ENCODE measurements at places on chromosomes 4 and X.

DNA sequence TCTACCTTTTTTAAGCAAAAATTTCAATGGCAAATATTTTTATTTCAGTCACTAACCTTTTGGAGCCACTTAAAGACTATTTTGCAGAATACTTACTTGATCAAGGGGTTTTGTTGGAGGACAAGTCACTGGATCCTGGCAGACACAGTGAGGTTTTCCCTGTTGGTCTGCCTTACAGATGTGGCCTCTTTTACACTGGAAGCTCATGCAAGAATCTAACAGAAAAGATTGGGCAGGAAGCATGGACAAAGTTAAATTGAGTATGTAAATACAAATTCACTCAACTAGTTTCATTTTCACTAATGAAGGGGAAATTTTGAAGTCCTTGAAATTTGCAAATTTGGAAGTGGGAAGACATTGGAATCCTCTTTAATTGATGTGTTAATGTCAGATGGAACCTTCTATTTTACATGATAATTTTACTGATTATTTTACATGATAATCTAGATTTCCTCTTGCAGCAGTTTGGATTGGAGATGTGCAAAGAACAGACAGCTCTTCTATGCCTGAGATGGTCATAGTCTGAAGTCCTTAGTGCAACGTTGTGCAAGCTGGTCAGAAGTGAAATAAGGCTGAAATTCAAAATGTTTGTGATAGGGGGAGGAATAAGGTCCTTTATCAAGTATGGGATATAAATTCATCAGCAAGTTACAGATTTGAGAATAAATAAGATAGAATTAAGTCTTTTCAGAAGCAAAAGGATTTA lies 38.4 kb downstream of the SPARCL1 start:
- no peak for DNase-seq

- peak; percentile 17 for DNase-seq
Measured at GRCh38 chr4:110195561-110196205, 2.7 kb downstream of the ELOVL6 start.

DNA sequence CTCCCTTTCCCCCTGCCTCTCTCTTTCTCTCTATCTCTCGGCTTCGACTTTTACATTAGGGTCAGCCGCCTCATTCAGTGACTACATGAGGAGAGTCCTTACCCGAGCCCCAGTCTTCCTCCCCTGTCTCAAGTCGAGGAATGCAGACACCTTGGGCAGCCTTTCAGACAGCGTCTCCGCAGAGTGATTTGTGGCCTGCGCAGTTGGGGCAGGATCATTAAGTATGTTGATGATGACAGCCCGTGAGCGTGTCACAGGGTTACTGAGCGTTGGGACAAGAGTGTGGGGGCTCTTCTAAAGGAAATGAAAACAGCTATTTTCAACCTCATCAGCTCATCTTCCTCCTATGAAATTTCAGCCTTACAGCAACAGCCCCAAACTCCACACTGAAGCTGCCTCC lies 312.1 kb upstream of the GATB start:
- no peak for DNase-seq

DNA sequence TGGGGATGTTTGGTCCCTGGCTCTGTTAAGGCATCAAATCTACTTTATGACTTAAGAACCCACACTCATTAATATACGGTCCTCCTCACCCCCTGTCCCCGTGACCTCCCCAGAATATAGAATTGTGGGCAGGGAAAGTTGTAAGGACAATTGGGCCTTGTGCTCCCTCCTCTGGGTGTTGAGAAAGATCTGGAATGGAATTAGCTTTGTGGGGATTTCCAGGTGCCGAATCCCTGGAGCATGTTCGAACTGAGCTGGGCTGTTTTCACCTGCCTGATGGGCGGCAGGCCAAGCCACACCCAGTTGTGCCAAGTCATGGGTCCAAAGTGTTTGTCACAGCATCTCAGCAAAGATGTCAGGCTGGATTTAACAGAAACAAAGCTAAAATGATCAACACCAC lies 349.3 kb upstream of the KLF3 start:
- DNase-seq, result no peak

DNA sequence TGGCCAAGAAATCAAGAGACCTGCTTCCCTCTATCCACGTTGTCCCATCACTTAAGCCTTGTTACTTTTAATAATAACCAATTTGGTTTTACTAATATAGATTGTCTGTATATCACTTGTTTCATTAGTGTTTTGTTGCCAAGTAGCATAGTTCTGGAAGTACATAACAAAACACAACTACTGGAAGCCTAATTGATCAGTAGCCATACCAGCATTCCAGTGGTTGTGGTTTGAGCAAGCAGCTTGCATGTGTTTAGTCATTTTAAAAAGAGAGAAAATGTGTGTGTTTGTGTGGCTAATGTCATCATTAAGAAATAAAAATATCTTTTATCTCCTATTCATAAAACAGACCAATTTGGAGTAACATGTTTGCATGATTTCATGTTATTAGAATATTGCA lies 70.8 kb downstream of the PTPN13 start:
- DNase-seq, result peak; percentile 87

DNA sequence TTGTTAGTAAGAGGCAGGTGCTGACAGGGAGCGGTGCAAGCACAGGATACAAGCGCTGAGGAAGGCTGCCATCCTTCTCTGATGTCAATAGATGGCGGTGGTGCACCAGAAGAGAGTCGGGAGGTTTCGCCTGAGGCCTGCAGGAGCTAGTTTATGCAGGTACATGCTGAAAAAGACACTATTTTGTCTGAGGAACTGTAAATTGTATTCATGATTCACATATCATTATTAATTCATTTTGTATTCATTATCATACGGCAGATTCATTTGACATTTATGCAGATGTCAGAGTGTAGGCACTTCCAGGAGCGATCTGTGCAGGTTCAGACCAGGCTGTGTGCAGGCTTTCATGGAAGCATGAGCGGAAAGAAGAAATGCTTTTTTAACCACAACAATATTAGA lies 824.0 kb downstream of the STIM2 start:
- peak; percentile 58 for DNase-seq
